Stimulated activated CD4-positive, alpha-beta T cell treated with anti-CD3 and anti-CD28 coated beads, Interleukin-4, amount 100 ng/mL, for 1 hour (primary cell): ENCODE measurements at places on chromosomes 3 and 15.

GRCh38 chr3:30554317-30554690 is 52.1 kb upstream of the TGFBR2 start:
- DNase-seq = no peak

GRCh38 chr3:71444028-71444860 is 139.3 kb downstream of the FOXP1 start:
- no peak for DNase-seq

GRCh38 chr3:109033000-109033660 is 79.5 kb upstream of the GUCA1C start:
- DNase-seq = no peak

- no peak for DNase-seq
Measured at GRCh38 chr3:149384167-149384566, 6.7 kb upstream of the TM4SF1 start.

DNA sequence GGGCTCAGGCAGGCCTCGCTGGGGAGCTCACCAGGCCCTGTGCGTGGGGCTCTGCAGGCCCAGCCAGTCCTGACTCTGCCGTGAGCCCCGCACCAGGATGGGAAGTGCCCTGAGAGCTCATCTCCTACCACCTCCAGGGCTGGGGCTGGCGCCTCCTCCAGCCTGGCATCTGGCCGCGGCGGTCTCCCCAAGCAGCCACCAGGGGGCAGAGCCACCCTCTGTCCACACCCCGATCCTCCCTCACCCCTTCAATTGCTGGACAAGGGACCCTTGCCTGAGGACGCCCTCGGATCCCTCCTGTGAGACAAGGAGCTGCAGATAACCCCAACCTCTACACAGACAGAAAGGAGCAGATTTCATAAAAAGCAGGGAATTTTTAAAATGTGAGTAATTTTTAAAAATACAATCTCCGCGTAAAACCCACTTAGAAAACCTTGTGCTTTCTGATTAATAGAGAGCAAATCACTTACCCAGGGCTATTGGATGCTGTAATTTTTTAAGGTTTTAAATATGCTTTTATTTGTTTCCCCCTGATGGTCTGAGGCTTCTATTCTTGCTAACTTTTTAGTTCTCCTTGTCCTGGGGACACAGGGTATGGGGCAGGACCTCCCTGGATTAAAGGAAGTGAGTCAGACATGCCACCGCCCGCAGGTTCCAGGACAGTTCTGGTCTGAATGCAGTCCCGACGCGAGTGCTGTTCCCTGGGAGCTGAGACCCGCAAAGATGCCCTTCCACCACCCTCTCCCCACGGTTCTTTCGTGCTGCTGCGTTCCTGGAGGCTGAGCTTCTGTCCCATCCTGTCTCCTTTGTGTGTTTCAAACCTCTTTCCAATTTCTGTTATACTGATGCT is 52.3 kb upstream of the CHRNA7 start:
- DNase-seq = peak; percentile 61

GRCh38 chr3:430186-430585 is 233.6 kb downstream of the CHL1 start:
- DNase-seq = no peak

DNA sequence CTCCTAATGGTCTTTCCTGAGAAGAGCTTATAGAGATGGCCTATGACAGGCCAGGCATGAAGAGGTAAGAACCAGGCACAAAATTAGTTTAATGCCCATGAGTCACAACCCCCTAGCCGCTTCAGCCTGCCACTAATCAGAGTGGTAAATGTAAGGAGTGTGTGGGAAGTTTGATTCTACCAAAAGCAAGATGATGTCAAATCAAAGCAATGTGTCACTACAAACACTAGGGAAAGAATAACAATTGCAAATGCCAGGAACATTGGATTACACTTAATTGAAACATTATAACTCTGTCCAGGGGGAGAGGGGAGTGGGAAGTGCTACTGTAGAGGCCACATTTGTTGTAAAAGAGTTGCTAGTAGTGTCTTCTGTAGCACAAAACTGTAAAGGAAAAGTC is 596.6 kb upstream of the AGTR1 start:
- DNase-seq = no peak

GRCh38 chr3:33057320-33058298 is 39.3 kb downstream of the GLB1 start:
- no peak for DNase-seq

DNA sequence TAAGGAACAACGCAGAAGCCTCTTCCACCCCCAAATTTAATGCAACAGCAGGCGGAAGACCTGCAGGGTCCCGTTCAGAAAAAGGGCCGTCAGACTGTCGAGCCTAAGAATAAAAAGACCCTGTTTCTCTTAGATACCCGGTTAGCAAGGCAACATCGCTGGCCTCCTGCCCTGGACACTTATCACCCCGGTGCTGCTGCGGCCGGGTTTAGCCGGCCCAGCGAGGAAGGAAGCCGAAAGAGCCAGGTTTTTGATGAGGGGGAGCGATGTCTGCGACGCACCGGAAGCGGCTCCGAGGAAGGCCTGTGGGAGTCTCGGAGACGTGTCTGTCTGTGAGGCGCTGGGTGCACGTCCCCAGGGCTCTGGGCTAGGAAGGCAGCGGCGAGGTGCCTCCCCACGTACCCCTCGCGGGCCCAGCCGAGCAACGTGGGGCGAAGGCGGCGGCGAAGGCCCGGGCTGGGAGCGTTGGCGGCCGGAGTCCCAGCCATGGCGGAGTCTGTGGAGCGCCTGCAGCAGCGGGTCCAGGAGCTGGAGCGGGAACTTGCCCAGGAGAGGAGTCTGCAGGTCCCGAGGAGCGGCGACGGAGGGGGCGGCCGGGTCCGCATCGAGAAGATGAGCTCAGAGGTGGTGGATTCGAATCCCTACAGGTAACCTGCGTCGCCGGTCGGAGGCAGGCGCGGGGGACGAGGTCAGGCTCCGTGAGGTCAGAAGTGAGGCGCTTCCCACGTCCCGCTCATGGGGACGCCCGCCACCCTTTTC is at the start of gene UBA5:
TSS of gene UBA5 (plus strand) at position 278 of the 759 bp plus-strand sequence. CDS start at position 487, 209 bp downstream.
- DNase-seq = peak; percentile 73

DNA sequence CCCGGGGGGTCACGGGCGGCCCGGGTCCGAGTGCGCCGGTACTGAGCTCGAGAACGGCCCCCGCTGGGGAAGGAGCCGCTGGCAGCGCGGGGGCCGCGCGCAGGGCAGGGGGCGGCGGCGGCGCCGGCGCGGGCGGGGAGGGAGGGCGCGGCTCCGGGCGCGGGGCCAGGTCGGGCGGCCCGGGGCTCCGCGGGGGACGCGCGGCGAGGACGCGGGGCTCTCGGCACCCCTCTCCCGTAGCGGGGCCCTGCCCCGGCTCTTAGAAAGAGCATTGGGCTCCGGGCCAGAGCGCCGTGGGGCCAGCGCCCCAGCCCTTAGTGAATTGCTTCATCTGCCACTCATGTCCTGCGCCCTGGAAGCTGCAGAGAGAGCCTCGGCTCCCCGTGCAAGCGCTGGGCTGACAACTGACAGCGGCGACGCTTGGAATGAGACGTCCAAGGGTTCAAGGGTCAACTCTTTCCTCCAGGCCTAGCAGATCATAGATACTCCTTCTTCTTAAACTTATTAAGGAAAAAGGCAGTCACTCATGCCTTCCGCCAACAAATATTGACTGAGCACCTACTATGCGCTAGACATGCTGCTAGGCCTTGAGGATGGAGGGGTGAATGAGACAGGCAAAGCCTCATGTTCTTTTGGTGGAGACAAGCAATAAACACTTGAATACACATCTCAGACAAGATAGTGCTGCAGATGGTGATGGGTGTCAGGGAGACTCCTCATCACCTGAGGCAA is 140.8 kb downstream of the SMAD6 start:
- peak; percentile 11 for DNase-seq

GRCh38 chr3:127817406-127817841 is 4.9 kb downstream of the MGLL start:
- DNase-seq = no peak

DNA sequence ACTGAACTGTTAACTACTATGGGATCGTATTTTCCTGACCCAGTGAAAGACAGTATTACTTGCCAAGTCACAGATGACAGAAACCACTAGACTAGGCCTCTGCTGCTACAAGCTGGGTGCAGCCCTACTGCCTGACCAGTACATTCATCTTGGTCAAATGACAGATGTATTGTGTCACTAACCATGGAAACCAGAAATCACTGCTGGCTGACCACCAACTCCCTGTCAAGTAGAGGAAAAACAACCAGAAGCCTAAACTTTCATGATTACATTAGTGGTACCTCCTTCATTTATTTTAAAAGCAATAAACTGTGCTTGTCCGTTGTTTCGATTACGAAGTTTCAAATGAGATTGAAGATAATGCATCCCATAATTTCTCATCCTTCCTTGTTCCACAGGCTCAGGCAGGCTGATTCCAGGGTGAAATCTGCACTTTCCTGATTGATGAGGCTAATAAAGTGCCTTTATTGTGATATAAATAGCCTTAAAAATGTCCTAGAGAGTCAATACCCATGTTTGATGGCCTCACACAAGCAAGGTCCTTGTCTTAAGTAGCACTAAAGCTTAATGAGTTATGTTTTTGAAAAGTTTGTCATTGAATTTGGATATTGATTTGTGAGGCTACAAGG is 309.7 kb downstream of the LSAMP start:
- no peak for DNase-seq

DNA sequence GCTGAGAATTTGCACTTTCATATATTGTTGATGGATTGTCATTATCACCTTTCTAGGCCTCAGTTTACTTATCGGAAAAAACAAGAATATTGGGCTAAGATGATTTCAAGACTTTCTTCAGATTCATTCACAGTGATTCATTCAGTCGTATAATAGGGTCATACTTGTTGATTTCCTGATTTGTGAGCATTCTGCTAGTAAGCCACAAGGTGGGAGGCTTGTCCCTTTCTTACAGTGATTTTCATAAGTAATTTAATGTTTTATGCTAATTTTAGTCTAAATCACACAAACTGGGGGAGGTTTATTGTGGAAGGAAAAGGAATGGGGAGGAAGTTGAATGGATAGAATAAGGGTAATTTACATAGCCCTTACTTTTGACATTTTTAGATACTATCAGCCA is 126.8 kb upstream of the GOLGA6L4 start:
- no peak for DNase-seq

DNA sequence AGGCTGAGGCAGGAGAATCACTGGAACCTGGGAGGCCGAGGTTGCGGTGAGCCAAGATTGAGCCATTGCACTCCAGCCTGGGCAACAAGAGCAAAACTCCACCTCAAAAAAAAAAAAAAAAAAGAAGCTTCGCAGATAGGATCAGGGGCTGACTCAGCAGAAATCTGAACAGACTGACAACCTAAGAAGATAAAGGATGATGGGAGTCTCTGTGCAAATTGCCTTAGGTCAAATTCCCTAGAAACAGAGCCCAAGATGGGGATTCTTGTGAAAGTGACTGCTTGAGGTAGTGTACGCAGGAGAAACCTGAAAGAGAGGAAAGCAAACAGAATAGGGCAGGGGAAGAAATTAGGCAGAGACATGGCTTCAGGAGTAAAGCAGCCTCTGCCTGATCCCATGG is 160.8 kb upstream of the LRIG1 start:
- DNase-seq = no peak

GRCh38 chr15:63860555-63860954 is 26.8 kb upstream of the HERC1 start:
- DNase-seq = no peak

DNA sequence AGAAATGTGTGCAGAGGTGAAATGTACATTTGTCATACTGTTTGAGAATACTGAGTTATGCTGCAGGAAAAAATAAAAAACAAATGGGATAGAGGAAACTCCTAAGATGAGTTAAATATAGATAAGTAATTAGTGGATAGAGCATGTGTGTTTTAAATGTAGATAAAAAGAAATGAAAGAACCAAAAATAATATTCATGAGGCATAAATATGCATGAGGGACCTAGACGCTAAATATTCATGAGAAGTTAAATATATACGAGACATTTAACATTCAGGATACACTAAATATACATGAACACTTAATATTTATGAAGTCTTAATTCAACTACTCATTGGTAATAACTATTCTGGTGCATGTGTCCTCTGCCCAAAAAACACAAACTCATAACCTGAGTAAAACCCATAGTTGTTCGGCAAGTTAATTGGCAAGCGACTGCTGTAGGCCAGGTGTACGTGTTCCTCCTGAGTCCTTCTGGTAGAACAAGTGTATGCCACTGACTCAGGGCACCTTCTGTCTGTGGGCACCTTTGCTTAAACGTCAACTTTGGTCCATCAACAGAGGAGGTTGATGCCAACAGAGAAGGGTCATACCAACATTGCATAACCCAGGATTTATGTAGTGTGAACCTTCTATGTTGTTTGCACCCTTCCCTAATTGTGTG is 24.5 kb upstream of the DENND6A start:
- no peak for DNase-seq

DNA sequence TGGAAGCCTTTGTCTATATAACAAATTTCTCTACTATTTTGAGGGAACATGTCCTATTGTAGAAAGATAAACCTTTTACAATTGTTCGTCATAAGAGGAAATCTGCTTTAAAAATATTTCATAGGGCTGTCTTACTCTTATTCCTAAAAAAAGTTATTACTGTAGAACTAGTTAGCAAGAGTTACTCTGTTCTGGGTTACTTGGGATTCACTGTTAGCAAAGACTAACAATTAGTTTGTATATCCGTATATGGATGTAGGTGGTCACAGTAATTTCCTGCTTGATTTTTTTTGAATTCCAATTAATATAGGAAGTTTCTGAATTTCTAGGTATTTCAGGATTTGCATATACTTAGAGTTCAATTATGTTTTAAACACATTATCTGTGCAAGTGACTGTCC is 413.5 kb downstream of the RBMS3 start:
- no peak for DNase-seq

GRCh38 chr3:125394406-125394805 is 19.3 kb upstream of the ZNF148 start:
- DNase-seq = no peak

GRCh38 chr3:64332459-64333350 is 107.4 kb upstream of the PRICKLE2 start:
- DNase-seq = no peak

GRCh38 chr3:65714134-65714533 is 324.6 kb downstream of the MAGI1 start:
- DNase-seq = no peak

GRCh38 chr3:130473416-130473815 is 43.6 kb upstream of the COL6A6 start:
- no peak for DNase-seq

GRCh38 chr3:134334901-134335280 is 39.4 kb downstream of the AMOTL2 start:
- no peak for DNase-seq

GRCh38 chr15:63056829-63057228 is 14.3 kb downstream of the TPM1 start:
- DNase-seq = no peak

DNA sequence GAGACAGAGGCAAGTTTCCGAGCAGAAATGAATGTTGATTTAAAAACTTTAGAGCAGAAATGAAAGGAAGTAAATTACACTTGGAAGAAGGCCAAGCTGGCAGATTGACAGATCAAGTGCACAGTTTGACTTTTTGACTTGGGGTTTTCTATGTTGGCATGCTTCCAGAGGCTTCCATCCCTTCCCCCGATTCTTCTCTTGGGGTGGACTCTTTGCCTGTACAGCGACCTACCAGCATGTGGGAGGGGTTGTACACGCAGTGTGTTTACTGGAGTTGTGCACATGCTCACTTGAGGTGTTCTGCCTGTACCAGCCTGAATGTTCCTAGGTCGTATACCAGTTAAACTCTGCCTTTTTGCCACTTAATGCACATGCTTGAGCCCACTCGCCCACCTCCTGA is 701.5 kb upstream of the GBE1 start:
- no peak for DNase-seq

GRCh38 chr15:77335298-77335697 is 84.6 kb downstream of the PEAK1 start:
- DNase-seq = no peak

- no peak for DNase-seq
Measured at GRCh38 chr15:57159767-57160166, 216.5 kb upstream of the CGNL1 start.

- no peak for DNase-seq
Measured at GRCh38 chr3:169792359-169792758, 19.2 kb downstream of the MYNN start.

- no peak for DNase-seq
Measured at GRCh38 chr3:33855884-33856546, 57.6 kb downstream of the PDCD6IP start.
